ENCODE measurements at places on chromosomes 16 and 17. TPM values are rescaled to one million over a fixed set of nuclear protein-coding genes. Genes with fewer than 3 reads are reported as not detected.

DNA sequence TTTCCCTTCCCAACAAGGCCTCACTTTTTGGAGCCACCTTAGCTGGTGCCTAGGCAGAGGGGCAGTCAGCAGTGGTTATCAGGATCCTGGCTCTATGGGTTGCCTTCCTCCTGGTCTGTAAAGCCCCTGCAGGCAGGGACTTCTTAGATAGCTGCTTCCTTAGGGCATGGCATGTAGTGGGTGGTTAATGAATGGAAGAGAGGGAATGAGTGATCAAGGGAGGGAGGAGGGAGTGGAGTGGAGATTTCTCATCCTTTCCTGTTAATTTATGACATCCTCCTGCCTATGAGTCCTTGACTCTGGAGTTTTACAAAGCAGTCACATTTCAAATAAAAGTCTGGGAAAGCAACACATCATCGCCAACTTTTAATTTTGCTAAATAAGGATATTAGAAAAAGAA lies 40.7 kb downstream of the SNX20 start:
- DNase-seq: no peak

GRCh38 chr17:30225112-30225511 lies 10.4 kb downstream of the SLC6A4 start:
- DNase-seq: no peak

DNA sequence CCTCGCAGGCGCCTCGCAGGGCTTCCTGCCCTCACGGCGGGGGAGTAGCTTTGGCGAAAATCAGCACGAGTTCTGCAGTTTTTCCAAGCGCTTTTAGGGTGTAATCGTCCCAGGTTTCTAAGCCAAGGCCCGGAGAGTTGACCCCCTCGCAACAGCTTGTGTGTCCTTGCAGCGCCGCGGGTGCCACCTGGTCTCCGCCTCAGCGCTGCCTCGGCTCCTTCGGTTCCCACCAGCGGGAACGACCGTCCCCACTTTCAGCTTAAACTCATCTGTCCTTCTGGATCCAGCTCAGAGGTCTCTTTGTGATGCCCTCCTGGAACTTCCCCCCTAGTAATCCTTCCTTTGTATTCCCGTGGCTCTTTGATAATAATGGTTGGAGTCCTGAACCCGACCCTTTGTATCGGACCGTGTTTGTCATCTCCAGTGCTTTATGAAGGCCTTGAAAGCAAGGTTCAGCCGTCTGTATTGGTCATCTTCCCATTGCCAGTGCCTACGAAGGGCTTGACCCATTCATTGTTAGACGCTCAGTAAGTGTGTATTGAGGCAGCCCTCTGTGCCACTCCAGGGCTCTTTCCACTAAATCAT lies 858 bp upstream of the SMARCE1 start:
- no peak for DNase-seq

GRCh38 chr16:67537636-67538591 lies 9.3 kb downstream of the RIPOR1 start:
- DNase-seq: peak; percentile 85

- no peak for DNase-seq
Measured at GRCh38 chr17:55212880-55213279, 51.9 kb upstream of the HLF start.

DNA sequence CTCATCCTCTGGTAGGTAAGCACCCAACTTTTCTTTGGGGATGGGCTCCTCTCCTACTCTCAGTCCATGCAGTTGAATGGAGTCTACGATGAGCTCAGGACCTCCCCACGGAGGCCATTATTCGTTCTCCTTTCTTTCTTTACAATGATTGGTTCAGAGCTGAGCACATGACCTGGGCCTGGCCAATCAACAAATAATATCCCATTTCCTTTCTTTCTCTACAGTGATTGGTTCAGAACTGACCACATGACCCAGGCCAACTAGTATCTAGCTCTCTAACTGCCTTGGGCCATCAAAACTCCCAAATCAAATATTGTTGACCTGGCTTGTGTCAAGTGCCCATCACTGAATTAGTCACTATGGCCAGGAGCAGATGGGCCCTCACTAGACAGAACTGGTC lies 129.2 kb downstream of the USP31 start:
- DNase-seq: no peak

DNA sequence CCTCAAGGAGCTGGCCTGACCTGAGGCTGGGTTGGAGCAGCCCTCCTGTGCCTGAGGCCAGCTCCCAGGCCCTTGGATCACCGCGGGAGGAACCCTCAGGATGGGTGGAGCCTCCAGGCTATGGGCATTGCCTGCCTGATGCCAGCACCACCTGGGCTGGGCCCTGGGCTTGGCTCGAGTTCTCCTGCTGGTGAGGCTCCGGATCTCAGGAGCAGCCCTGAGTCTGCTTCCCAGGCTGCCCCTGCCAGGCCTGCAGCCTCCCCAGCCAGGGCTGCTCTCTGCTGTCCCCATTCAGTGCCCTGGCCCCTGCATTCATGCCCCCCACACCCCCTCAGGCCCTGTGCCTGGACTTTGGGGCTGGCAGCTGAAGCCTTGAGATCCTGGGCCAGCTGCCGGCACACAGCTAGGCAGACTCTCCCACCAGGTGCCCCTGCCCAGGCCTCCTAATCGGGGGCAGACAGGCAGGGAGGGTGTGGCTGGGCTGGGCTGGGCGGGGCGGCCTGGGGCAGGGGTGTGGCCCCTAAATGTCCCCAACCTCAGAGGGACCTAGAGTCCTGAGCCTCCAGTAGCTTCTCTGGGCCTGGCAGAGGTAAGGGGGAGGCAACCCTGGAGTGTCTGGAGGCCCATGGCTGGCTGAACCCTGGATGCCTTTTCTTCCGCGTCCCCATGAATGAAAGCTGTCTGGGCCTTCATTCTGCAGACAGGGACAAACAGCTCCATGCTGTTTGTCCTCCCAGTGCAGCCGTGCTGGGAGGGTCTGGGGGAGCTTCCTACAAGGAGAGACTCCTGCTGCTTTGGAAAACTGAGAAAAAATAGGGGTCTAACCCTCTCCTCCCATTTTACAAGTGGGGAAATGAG lies 1.1 kb upstream of the PIGQ start:
- DNase-seq: no peak

DNA sequence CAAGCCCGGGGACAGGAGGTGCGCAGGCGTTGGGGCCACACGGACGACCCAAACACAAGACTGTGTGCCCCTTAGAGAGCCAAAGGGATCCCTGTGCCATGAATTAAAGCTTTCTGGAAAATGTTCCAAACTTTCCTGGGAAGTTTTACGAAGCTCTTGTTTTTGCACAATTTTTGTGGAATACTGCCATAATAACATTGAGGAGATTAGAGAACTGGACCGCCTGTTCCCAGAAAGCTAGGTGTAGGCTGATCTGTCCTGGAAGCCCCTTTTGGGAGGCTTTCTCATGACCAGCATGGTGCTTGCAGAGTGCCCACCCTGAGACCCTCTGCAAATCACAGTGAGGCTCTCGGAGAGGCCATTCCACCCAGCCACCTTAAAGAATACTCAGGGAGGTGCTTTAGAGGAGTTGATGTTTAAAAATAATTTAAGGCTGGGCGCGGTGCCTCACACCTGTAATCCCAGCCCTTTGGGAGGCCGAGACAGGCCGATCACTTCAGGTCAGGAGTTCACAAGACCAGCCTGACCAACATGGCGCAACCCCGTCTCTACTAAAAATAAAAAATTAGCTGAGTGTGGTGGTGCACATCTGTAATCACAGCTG lies 1.1 kb downstream of the KDM8 start:
- DNase-seq: no peak

DNA sequence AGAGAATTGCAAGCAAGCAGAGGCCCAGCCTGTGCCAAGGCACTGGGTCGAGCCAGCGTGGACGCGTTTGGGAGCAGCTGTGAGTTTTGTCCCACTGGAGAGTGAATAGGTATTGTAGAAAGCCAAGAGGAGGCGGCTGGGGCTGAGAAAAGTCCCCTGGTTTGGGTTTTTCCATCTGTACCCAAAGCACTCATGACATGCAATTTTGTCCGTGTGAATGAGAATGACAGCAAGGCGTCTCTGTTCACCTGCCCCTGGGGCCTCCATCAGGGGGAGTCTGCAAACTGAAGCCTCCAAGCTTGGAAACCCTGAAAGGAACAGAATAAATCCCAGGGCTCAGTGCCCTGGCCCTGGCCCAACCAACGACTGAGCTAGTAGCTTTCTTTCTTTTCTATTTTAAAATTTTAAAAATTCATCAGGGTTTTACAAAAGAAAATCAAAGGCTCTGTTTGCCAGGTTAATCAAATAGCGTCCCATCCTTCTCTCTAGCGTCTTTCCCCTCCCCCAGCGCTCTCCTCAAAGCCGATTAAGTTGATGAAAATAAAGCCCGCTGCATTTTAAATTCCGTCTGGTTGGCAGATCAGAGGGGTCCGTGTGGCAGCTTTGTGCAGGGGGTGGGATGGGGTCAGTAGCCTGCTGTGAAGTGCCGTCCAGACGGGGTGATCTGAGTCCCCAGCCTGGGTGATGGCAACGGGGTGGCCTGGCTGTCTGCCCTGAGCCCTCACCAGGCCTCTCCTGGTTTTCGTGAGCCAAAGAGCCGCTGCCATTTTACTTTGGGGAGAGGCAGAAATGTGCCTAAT lies 171.0 kb downstream of the KATNIP start:
- DNase-seq: peak; percentile 31

GRCh38 chr16:66182592-66182991 lies 183.9 kb upstream of the CDH5 start:
- no peak for DNase-seq

DNA sequence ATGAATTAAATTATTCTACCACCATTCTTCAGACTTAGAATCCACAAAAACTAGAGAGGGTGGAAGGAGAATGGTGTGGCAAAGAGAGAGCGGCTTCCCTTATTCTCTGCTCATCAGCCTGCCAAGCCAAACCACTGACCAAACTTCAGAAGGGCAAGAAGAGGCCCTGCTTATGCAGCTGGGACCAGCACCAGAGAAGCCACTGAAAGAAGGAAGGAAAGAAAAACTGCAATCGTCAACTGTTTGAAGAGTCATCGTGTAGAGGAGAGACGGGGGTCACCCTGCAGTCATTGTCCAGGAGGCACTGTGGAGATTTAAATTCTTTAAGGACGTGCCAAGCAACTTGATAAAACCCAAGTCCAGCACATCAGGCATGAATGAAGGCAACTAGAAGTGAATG lies 15.6 kb downstream of the PMP22 start:
- DNase-seq: no peak

ZNF469 gene
- total RNA-seq: 1.2 TPM

CA5A gene
- not detected for total RNA-seq

SYT17 gene
- 0.42 TPM for total RNA-seq

TNFSF13 gene
- total RNA-seq: 5.2 TPM

C1QTNF1 gene
- 685 TPM for total RNA-seq

TNK1 gene
- 2.1 TPM for total RNA-seq

TNRC6C gene
- total RNA-seq: 29.9 TPM

CORO6 gene
- 88.6 TPM for total RNA-seq

Measured in heart right ventricle (tissue), 16 donors.